ENCODE measurements at places on chromosomes 6 and 20.

DNA sequence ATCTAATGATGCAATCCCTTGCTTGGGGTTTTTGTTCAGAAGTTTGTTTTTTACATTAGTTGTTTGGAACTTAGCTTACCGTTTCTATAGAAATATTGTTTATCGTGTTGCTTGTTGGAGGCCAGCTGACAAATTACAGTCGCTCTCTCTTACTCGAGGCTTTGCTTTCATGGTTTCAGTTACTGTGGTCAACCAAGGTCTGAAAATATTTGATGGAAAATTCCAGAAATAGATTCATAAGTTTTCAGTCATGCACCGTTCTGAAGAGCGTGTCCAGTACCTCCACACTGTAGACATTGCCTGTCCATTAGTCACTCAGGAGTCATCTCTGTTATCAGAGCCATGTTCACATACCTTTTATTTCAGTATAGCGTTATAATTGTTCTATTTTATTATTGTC, 47.9 kb downstream of the DEK start:
- DNase-seq, result peak; percentile 70

GRCh38 chr6:152356662-152357061, 280.5 kb downstream of the SYNE1 start:
- DNase-seq, result peak; percentile 36

DNA sequence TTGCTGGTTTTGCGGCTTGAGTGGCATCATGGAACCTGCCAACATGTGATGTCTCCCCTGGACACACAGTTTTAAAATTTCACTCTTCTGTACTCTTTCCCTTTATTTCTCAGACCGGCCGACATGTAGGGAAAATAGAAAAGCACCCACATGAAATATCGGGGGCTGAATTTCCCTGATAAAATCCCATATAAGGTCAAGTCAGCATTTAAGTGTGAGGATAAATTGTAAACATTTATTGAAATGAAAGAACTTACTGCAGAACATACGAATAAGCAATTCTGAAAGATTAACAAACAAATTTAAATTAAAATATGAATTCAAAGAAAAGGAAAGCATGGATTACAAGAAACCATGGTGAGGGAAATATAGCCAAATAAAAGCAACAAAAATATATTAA, 345.5 kb downstream of the EPHA7 start:
- DNase-seq, result no peak

GRCh38 chr6:98931696-98932095, 16.1 kb downstream of the FBXL4 start:
- DNase-seq, result no peak

DNA sequence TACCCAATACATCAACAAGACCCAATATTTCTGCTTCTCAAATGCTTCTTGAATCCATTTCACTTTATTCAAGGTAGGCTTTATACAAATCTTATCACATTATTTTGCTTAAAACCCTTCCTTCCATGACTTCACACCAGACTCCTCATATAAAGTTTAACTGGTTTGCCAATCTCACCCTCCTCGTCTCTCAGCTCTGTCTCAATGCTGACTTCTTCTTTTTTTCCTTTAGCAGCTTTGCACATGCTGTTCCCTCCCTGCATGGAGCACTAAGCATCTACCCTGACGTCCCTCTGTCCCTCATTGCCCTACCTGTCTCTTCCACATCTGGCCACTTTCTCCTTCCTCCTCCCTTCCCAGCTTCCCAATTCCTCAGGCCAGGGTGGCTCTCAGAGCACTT, 31.4 kb downstream of the KCNK17 start:
- DNase-seq, result no peak

GRCh38 chr6:146700078-146700686, 101.4 kb downstream of the ADGB start:
- DNase-seq, result peak; percentile 70

GRCh38 chr6:73695619-73696421, at the start of gene CD109:
CD109 (plus strand) TSS chr6:73696203; CDS start chr6:73696216, 13 bp downstream.
- peak; percentile 94 for DNase-seq

DNA sequence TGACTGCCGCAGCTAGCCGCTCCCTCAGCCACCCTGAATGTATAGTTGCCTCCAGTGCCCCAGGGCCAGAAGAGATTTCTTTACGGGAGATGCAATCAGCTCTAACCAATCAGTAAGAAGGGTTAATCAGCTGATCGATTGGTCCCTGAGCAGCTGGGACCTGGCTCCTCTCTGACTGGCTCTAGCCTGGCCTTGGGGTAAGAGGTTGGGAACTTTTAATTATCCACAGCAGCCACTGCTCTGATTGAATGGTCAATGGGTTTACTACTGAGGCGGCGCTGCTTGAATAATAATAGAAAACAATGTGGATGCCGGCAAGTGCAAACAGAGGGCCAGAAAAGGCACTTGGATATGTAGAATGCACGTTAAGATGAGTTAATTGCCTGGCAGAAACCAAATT, 99.8 kb downstream of the TFAP2A start:
- no peak for DNase-seq

- no peak for DNase-seq
These were observed 81.6 kb upstream of the KHDRBS2 start for GRCh38 chr6:62367601-62368000.

- DNase-seq, result peak; percentile 65
These were observed 15.0 kb downstream of the RNF114 start for GRCh38 chr20:49951151-49951550.

- DNase-seq, result no peak
These were observed 315.4 kb upstream of the CDYL start for GRCh38 chr6:4460586-4461475.

GRCh38 chr6:157768304-157768703, 54.7 kb upstream of the SNX9 start:
- DNase-seq, result no peak

GRCh38 chr6:43267619-43268354, 24.5 kb downstream of the TTBK1 start:
- no peak for DNase-seq

- DNase-seq, result no peak
These were observed 932.1 kb upstream of the MANEA start for GRCh38 chr6:94645191-94645590.

DNA sequence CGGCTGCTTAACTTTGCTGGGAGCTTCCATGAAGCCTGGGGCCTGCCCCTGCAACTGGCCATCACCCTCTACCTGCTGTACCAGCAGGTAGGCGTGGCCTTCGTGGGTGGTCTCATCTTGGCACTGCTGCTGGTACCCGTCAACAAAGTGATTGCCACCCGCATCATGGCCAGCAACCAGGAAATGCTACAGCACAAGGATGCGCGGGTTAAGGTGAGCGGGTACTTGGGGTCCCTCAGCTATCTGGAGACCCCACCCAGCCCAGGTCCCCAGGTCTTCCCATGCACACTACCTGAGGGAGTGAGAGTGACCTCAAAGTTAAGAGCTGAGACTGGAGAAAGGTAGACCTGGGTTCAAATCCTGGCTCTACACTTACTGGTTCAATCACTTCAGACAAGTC, 5.8 kb downstream of the ABCC10 start:
- DNase-seq, result no peak

GRCh38 chr6:158021814-158022748, 40.4 kb downstream of the SYNJ2 start:
- no peak for DNase-seq

- no peak for DNase-seq
These were observed 16.6 kb upstream of the EZR start for GRCh38 chr6:158835616-158836221.

GRCh38 chr20:58908941-58909340, 56.4 kb downstream of the GNAS start:
- no peak for DNase-seq

- DNase-seq, result no peak
These were observed 232.2 kb downstream of the SYNDIG1 start for GRCh38 chr20:24701668-24702067.

DNA sequence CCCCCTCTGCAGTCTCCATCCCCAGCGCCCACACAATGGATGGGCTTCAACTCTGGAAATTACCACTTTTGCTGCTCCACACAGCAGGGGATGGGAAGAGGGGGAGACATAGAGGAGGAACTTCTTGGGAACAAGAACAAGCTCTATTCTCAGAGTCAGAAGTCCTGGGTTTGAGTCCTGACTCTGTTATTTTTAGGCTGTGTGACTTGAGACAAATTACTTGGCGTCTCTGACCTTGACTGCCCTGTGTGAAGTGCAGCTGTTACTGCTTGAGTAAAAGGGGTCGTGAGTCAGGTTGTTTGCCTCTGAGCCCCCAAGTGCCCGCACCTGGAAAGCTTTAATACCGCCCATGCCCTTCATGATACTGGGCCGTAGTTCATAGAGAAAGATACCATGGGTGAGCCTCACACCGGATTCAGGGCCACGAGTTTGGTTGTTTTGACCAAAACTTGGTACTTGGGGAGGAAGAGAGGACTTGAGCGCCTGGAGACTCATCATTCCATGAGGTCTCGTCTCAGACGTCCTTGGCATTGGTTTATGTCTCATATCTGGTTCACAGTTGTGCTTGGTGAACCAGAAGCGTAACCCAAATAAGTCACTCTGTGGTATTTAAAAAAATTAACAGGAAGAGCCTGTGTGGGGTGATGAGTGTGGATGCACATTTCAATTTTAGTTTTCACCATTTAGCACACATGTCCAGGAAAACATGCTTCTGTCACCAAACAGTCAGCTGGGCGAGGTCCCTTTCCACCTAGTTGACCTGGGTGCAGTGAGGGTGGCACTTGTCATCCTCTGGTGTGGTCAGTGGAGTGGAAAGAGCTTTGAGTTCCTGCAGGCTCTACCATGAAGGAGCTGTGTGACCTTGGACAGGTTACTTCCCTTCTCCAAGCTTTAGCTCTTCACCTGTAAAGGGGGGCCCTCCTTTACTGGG, 75.6 kb downstream of the CDC5L start:
- no peak for DNase-seq

- DNase-seq, result no peak
These were observed 2.2 kb upstream of the TUBB2B start for GRCh38 chr6:3229566-3230178.

All from mammary epithelial cell (primary cell).